Liver (tissue), 10 donors: ENCODE measurements at places on chromosomes 1 and 21. TPM values are rescaled to one million over a fixed set of nuclear protein-coding genes. Genes with fewer than 3 reads are reported as not detected.

MPZ gene
- 7.4 TPM for polyA plus RNA-seq

BRINP2 gene
- polyA plus RNA-seq, result 0.10 TPM

CNKSR1 gene
- 0.48 TPM for polyA plus RNA-seq

UBE2U gene
- not detected for polyA plus RNA-seq

C1orf56 gene
- 4.3 TPM for polyA plus RNA-seq

ANGPTL7 gene
- polyA plus RNA-seq, result 0.06 TPM

C1orf87 gene
- not detected for polyA plus RNA-seq
